Heart right ventricle (tissue), 16 donors: ENCODE measurements at places on chromosomes 7 and 10. TPM values are rescaled to one million over a fixed set of nuclear protein-coding genes. Genes with fewer than 3 reads are reported as not detected.

- no peaks in the 10 kb centered on the region for H3K27me3 ChIP-seq
- H3K4me3 ChIP-seq = no peak overlapping the region
- DNase-seq = no peak
- H3K4me1 ChIP-seq = peaks cover 34% of the 10 kb centered on the region
Observed at GRCh38 chr10:11210211-11210922, 192.7 kb downstream of the CELF2 start.

GRCh38 chr7:78197447-78197846 lies 398.9 kb downstream of the PHTF2 start:
- H3K27me3 ChIP-seq = no peaks in the 10 kb centered on the region
- peaks cover 6% of the 10 kb centered on the region for H3K4me1 ChIP-seq
- H3K4me3 ChIP-seq = no peak overlapping the region
- DNase-seq = no peak

BHLHA15 gene
- total RNA-seq = not detected

- peaks cover 46% of the 10 kb centered on the region for H3K27me3 ChIP-seq
- no peak overlapping the region for H3K4me3 ChIP-seq
- no peak overlapping the region for H3K27ac ChIP-seq
- H3K36me3 ChIP-seq = no peaks in the 10 kb centered on the region
- H3K4me1 ChIP-seq = no peaks in the 10 kb centered on the region
- no peak for DNase-seq
Observed at GRCh38 chr7:76211216-76211615, 9.5 kb downstream of the SRRM3 start.

GRCh38 chr10:132229834-132230556 lies 43.2 kb downstream of the DPYSL4 start:
- no peaks in the 10 kb centered on the region for H3K27me3 ChIP-seq
- peak overlapping the region; percentile 45 for H3K27ac ChIP-seq
- no peaks in the 10 kb centered on the region for H3K4me1 ChIP-seq
- no peaks in the 10 kb centered on the region for H3K36me3 ChIP-seq
- DNase-seq = no peak

DNA sequence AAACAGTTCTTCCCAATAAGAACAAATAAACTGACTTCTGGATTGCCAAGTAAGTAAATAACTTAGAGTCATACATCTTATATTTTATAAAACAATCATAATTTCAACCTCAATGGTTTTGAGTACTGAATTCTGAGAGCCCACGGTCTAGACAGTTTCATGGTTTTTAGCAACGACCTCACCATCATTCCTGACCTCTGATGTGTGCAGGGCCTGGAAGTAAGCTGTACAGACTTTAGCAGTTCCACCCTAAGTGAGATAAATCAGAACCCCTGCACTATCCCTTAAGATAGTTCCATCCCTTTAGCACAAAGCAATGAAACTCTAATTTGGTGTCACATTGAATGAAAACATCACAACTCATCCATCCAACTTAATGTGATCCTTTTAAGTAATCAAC lies 86.0 kb downstream of the NEBL start:
- H3K27ac ChIP-seq = no peak overlapping the region
- H3K27me3 ChIP-seq = no peaks in the 10 kb centered on the region
- no peak for DNase-seq
- peaks cover 8% of the 10 kb centered on the region for H3K4me1 ChIP-seq
- peaks cover 9% of the 10 kb centered on the region for H3K36me3 ChIP-seq

FAM25C gene
- not detected for total RNA-seq

GRCh38 chr10:125708971-125709503 lies 10.5 kb upstream of the EDRF1 start:
- no peaks in the 10 kb centered on the region for H3K36me3 ChIP-seq
- no peak overlapping the region for H3K27ac ChIP-seq
- no peaks in the 10 kb centered on the region for H3K27me3 ChIP-seq
- no peak for DNase-seq

- no peak for DNase-seq
- no peaks in the 10 kb centered on the region for H3K27me3 ChIP-seq
- H3K4me1 ChIP-seq = peaks cover under 1% of the 10 kb centered on the region
- no peak overlapping the region for H3K27ac ChIP-seq
- no peaks in the 10 kb centered on the region for H3K36me3 ChIP-seq
- no peak overlapping the region for H3K4me3 ChIP-seq
Observed at GRCh38 chr10:69497231-69497561, 45.9 kb downstream of the TSPAN15 start.

APBB1IP gene
- 11.9 TPM for total RNA-seq

THSD7A gene
- 3.4 TPM for total RNA-seq

- H3K4me1 ChIP-seq = no peaks in the 10 kb centered on the region
- no peak overlapping the region for H3K27ac ChIP-seq
- H3K4me3 ChIP-seq = no peak overlapping the region
- no peaks in the 10 kb centered on the region for H3K36me3 ChIP-seq
- no peaks in the 10 kb centered on the region for H3K27me3 ChIP-seq
Observed at GRCh38 chr7:145082366-145083161, 246.7 kb upstream of the TPK1 start.

- no peak overlapping the region for H3K4me3 ChIP-seq
- H3K4me1 ChIP-seq = no peaks in the 10 kb centered on the region
- no peak for DNase-seq
- H3K27me3 ChIP-seq = peaks cover 31% of the 10 kb centered on the region
- H3K36me3 ChIP-seq = no peaks in the 10 kb centered on the region
Observed at GRCh38 chr10:7527468-7527867, 116.6 kb upstream of the SFMBT2 start.

- H3K4me3 ChIP-seq = no peak overlapping the region
- H3K4me1 ChIP-seq = peaks cover 23% of the 10 kb centered on the region
- H3K27ac ChIP-seq = no peak overlapping the region
- no peaks in the 10 kb centered on the region for H3K36me3 ChIP-seq
Observed at GRCh38 chr10:11154849-11155498, 137.3 kb downstream of the CELF2 start.

DNA sequence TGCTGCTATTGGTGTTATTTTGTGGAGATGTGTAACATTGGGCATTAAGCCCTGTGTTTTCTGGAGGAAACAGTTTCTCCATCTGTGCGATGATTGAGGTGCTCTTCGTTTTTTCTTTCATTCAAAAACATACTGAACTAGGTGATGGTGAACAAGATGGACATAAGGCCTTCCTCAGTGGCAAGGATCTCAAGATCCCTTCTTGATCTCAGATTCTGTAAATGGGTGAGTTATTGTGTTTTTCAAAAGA lies 759 bp upstream of the ELAPOR2 start:
- no peak for DNase-seq
- no peaks in the 10 kb centered on the region for H3K36me3 ChIP-seq
- peaks cover 33% of the 10 kb centered on the region for H3K4me1 ChIP-seq
- no peak overlapping the region for H3K27ac ChIP-seq
- no peaks in the 10 kb centered on the region for H3K27me3 ChIP-seq

DNA sequence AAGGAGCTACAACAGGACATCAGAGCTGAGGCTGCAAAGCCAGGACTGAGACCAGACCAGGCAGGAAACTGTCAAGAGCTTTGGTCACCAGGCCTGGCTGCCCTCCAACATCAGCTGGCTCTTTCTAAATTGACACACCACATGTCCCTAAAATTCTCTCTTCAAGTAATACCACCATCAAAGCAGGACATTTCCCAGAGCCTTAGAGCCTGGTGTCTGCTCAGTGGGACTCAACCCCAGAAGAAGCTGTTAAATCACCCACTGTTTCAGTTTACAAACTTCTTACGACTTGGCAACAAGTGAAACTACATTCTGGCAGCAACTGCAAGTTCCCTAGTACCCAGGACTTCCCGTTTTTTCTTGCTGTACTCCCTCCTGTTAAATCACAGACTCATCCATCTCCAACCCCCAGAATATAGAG lies 3.8 kb upstream of the IL6 start:
- no peaks in the 10 kb centered on the region for H3K36me3 ChIP-seq
- H3K4me1 ChIP-seq = peaks cover 69% of the 10 kb centered on the region
- peak; percentile 80 for DNase-seq
- H3K27me3 ChIP-seq = no peaks in the 10 kb centered on the region

DNA sequence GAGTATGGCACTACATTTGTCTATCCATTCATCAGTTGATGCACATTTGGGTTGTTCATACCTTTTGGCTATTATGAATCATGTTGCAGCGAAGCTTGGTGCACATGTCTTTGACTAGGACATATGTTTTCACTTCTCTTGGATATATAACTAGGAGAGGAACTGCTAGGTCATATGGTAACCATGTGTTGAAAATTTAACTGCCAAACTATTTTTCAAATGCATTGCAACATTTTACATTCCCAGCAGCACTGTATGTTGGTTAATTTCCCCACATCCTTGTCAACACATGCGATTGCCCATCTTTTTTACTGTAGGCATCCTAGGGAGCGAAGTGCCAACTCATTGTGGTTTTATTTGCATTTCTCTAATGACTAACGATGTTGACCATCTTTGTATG lies 183.4 kb downstream of the PRKCQ start:
- H3K36me3 ChIP-seq = no peaks in the 10 kb centered on the region
- no peak overlapping the region for H3K27ac ChIP-seq
- no peak for DNase-seq
- no peak overlapping the region for H3K4me3 ChIP-seq

GRCh38 chr7:98066208-98066607 lies 40.5 kb upstream of the LMTK2 start:
- H3K27ac ChIP-seq = no peak overlapping the region
- H3K4me1 ChIP-seq = no peaks in the 10 kb centered on the region
- no peaks in the 10 kb centered on the region for H3K36me3 ChIP-seq
- DNase-seq = no peak

OR2A1 gene
- not detected for total RNA-seq

- H3K36me3 ChIP-seq = no peaks in the 10 kb centered on the region
- no peaks in the 10 kb centered on the region for H3K27me3 ChIP-seq
- H3K4me3 ChIP-seq = no peak overlapping the region
Observed at GRCh38 chr10:81177651-81178244, 640.0 kb downstream of the SH2D4B start.
